ENCODE measurements at places on chromosomes 4 and X.

DNA sequence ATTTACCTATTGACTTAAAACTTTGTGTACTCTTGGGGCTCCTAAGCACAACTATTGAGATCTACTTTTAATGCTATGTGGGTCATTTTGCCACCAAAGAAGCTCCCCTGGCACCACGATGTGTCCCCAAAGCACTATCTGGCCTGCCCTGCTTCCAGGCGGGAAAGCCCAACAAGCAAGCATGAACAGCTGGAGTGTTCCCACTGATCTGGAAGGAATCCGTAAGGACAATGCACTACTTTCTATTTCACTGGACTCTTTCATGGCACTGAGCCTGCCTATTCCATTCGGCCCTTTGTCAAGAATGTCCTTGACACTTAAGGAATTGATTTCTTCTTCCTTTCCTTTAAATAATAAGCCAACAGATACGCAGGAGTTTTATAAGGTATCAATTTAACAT lies 38.8 kb downstream of the GRIA3 start:
- no peak for DNase-seq

DNA sequence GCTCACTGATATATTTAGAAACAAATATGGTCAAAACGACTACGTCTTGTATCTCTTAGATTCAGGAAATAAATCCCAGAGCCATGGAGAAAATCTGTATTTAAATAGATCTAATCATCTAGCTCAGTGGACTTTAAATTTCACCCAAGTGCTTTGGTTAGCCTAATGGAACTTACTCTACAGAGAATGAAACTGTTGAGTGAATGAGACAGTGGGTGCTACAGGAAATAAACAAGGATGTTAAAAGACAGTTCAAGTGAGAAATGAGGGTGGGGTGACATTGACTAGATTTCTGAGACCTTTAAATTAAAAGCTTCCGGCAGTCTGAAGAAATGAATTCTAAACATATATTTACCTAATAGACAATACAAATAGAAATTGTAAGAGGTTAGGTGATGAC lies 2197.0 kb downstream of the ARAP2 start:
- no peak for DNase-seq

DNA sequence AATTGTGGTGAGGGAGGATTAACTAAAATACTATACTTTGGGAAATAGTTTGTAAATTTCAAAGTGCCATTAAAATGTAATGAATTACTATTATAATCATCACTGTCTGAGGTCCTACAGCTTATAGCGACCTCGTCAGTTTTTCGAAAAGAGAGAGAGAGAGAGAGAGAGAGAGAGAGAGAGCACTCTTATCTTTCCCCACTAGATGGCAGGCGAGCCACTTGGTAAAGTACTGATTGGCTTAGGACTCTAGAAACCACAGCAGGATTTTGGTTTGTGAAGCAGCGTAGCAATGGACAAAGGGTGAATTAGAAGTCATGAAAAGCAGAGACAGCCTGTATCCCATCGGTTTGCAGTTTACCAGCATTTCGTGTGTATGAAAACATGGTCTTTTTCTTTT lies 52.5 kb downstream of the LINC00632 start:
- no peak for DNase-seq

DNA sequence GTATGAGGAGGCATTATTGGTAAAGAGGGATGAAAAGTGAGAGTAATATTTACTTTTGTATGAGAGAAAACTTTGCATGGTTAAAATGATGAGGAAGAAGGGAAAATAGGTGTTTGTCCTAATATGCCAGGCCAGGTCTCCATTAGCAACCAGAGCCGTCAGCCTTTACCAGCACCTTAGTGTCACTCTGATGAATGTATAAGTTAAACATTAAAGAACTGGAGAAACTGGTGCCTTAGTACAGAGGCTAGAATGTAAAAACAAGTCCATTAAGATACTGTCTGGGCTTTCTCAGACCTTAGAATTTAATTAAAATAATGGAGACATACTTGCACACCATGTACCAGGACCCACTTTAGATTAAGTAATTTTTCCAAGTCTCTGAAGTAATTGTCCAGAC lies 222.3 kb downstream of the FAM47A start:
- DNase-seq: no peak

DNA sequence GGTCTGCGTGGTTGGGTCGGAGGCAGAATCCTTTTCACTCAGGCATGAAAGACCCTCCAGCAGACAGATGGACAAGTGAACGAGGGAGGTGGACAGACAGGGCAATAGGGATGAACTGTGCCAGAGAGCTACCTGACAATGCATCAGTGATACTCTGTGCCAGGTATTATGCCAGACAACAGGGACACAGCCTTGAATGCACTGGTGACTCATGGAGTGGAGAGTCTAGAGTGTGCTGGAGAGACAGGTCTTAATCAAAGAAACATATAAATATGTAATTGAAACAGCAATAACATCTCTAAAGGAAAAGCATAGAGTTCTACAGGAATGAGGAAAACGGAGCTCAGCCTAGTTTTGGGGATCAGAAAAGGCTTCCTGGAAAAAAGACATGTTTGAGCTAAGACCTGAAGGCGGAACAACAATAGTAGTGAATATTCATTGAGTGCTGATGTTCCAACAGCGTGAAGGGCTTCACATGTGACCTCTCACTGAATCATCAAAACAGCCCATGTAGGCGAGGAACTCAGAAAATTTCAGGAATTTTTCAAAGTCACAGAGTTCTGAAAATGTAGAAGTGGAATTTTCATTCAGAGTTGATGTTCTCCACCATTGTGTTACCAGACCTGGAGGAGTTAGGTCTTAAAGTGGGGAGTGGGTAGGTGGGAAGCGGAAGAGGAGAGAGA lies 20.0 kb upstream of the FGFBP2 start:
- DNase-seq: no peak

DNA sequence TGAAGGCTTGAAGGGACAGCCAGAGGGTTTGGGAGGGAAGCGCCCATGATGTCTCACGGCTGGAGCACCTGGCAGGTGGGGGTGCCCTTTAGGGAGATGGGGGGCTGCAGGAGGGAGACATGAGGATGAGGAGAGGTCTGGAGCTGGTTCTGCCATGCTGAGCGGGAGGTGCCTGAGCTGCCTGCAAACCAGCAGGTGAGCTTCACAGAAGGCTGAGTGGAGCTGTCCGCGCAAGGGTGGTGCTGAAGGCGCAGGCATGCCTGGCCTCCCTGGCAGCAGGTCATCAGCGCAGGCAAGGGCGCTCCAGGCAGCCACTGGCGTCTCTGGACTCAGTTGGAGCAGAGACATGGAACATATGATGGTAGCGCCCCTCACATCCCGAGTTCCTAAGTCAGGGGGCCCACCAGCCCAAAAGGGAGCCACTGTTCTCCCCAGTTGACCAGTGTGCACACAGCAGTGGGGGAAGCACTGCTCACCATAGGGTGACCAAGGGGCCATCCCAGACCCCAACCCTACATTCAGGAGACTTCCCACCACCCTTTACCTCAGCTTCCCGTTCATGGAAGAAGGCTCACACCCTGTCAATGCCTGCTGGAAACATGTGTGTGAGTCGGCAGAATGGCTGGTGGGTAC lies 25.8 kb downstream of the ADRA2C start:
- DNase-seq: no peak

All from activated T-cell treated with anti-CD3 and anti-CD28 coated beads for 4 hours (primary cell).